Activated CD8-positive, alpha-beta memory T cell treated with anti-CD3 and anti-CD28 coated beads for 1 hour (primary cell): ENCODE measurements at places on chromosomes 13 and 19.
A peak's percentile ranks its signal among the peaks of the same experiment; 100 is the strongest.

DNA sequence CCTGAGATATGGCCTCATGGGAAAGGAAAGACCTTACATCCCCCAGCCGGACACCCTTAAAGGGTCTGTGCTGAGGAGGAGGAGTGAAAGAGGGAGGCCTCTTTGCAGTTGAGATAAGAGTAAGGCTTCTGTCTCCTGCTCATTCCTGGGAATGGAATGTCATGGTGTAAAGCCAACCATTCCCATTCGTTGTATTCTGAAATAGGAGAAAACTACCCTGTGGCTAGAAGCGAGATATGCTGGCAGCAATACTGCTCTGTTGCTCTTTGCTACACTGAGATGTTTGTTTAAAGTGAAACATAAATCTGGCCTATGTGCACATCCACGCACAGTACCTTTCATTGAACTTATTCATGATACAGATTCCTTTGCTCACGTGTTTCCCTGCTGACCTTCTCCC, 783 bp upstream of the ZNF587B start:
- no peak for DNase-seq

GRCh38 chr19:45484273-45484945, 12.4 kb downstream of the RTN2 start:
- DNase-seq, result no peak

DNA sequence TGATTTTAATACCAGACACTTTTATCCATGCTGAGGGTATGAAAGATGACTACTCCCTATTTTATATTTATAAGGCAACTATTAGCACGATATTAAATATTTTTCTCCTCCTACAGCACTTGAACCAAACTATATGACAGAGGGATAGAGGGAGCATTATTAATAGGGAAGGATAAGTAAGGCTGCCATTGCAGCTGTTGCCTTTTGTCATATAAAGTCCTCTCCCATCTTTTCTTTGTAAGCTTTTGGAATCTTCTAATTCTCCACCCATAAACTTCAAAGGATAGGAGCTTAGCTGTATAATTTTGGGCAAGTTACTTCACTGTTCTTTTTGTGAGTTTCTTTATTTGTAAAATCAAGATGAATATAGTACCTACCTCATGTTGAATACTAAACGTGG, 95.4 kb downstream of the ZMYM2 start:
- DNase-seq, result no peak

DNA sequence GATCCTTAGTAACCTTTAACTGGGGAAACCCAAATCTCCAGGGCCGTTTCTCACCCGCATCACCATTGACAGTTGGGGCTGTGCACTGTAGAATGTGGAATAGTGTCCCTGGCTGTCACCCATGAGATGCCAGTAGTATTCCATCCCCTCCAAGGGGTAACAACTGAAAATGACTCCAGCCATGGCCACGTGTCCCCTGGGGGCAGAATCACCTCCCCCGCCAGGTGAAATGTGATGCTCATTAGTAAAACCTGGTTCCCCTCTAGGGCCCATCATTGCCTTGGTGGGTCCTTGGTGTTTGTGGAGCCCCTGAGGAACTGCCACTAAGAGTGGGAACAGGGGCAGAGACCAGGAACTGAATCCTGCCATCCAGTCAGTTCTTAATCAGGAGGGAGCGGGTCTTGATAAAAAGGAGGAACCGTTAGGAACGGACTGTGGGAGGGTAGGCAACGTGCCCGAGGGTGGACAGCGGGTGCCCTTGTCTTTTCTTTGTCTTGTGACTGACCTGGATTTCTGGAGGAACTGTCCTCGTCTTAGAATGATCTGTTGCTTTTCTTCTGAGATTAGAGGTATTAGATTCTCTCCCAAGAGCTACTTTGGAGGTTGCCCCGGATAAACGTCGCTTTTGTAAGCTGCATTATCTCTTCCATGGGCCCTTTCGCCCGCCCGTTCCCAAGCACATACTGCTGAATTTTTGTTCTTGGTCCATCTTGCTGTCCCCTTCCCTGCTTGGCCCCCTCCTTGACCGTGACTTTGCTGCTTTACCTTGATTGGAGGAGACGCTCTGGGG, 3.5 kb downstream of the MYO9B start:
- no peak for DNase-seq

GRCh38 chr19:3136684-3137055, 837 bp downstream of the GNA15 start:
- no peak for DNase-seq

GRCh38 chr13:57739089-57739488, 107.5 kb downstream of the PCDH17 start:
- DNase-seq, result no peak

GRCh38 chr19:45200568-45200967, 22.0 kb downstream of the BLOC1S3 start:
- DNase-seq, result no peak

GRCh38 chr19:30565636-30566035, 193.5 kb downstream of the ZNF536 start:
- DNase-seq, result no peak

DNA sequence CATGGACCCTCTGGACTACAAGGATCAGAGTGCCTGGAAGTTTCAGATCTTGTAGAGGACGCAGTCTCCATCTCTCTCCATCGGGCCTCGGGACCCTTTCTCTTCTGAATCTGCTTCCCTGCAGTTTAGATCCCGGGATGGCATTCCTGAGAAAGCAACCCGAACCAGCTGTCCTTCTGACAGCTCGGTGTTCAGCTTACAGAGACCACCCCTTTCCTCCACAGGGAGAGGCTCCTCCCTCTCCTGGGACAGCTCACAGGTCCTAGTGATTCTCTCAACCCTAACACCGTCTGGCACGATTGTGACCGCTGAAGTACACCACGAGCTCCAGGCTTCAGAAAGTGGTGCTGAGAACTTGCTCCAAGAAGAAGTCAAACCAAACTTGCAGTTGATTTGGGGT, 18.2 kb downstream of the CRX start:
- DNase-seq, result no peak

- DNase-seq, result peak; percentile 64
Measured at GRCh38 chr19:39328046-39328705, 7.5 kb upstream of the LRFN1 start.

GRCh38 chr19:2207991-2208860, 27.9 kb downstream of the PLEKHJ1 start:
- DNase-seq, result no peak

DNA sequence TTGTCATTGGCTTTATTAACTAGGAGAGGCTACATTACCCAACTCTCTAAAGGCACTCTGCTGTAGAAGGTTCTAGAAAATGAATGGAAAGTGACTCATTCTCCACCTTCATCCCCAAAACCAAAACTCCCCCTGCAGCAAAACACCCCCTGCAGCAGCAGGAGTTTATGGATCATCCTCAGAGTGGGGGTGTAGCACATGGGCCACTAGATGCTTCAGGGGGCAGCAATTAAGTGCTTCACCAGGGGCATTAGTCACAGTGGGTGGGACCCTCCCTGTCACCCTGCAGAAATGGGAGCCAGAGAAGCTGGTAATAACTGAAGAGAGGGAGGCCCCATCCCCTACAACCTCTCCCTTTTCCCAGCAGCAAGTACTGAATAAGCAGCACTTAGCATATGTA, 64.5 kb upstream of the MED4 start:
- DNase-seq, result no peak

GRCh38 chr13:64293923-64294322, 2878.3 kb upstream of the PCDH20 start:
- no peak for DNase-seq

DNA sequence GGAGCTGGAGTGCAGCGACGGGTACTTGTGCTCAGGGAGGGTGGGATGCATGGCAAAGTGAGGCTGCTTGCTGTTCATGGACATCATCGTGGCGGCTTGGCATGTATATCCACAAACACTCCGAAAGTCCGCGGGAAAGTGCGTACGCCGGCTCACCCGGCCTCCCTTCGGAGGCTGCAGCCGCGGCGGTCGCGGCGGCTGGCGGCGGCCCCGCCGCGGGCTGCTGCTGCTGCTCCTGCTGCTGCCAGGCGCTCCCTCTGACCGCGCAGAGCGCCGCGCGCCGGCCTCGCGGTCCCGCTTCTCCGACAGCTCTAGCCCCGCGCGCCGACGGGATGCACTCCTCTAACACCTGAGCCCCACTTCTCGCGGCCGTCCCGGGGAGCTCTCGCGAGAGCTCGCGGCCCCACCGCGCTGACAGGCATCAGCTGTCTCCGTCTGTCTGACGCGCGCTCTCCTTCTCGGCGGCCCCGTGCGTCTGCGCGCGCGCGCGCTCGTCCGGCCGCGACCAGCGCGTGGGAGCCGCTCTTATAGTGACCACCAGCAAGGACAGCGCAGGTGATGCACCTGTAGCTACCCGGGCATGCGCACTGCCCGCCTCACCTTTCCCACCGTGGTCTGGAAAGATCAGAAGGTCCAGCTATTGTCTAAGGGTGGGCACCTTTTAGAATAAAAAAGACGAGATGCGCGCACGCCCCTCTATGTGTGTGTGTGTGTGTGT, at the start of gene POU4F1:
TSS of gene POU4F1 (minus strand) at position 313 of the 718 bp plus-strand sequence. CDS start at position 87, 226 bp downstream.
- DNase-seq, result no peak

DNA sequence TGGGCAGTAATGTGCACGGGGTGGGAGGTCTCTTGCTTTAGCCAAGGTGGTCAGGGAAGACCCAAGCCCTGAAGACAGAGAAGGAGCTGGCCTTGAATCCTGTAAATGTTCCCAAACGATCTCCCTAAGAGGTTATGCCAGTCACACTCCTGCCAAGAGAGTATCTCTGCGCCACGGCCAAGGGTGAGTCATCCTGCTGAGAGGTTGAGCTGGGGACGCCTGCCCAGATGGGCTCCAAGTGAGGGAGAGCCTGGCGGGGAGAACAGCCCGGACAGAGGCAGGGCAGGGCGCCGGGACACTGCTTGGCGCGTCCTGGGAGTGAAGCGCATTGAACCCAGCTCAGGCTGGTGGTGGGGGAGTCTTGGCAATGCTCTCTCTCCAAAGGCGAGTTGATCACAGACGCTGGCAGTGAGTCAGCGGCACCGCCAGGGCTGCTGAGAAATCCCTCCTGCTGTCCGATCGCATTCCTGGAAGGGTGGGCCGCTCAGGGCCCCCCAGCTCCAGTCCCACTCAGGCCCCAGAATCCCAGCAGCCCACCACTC, 16.4 kb downstream of the SULT2B1 start:
- no peak for DNase-seq

GRCh38 chr19:28475525-28475924, 737.4 kb downstream of the UQCRFS1 start:
- DNase-seq, result no peak

GRCh38 chr13:68160466-68160865, 930.3 kb upstream of the PCDH9 start:
- no peak for DNase-seq

- peak; percentile 54 for DNase-seq
Measured at GRCh38 chr19:47573071-47574026, at the start of gene ZNF541. Gene ZNF541 (minus strand): TSS chr19:47573148. CDS start chr19:47555856, 17,292 bp downstream.

DNA sequence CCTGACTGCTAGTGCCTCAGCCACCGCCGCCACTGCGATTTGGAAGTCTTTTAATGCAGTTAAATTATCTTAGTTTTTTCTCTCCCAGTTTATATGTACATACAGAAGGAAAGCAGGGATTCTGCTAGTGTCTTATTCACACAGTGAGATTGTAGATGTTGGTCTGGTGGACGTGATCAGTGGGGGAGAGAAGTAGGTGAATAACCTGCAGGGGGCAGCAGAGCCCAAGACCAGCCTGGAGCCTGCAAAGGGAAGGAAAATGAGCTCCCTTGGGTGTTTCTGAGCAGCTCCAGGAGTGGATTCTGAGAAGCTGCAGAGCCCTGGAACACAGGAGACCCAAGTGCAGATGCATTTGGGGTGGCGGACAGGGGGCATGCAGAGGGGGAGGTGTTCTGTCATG, 26.3 kb downstream of the ZNF844 start:
- peak; percentile 41 for DNase-seq

GRCh38 chr13:25691654-25692053, 319.9 kb downstream of the ATP8A2 start:
- no peak for DNase-seq

DNA sequence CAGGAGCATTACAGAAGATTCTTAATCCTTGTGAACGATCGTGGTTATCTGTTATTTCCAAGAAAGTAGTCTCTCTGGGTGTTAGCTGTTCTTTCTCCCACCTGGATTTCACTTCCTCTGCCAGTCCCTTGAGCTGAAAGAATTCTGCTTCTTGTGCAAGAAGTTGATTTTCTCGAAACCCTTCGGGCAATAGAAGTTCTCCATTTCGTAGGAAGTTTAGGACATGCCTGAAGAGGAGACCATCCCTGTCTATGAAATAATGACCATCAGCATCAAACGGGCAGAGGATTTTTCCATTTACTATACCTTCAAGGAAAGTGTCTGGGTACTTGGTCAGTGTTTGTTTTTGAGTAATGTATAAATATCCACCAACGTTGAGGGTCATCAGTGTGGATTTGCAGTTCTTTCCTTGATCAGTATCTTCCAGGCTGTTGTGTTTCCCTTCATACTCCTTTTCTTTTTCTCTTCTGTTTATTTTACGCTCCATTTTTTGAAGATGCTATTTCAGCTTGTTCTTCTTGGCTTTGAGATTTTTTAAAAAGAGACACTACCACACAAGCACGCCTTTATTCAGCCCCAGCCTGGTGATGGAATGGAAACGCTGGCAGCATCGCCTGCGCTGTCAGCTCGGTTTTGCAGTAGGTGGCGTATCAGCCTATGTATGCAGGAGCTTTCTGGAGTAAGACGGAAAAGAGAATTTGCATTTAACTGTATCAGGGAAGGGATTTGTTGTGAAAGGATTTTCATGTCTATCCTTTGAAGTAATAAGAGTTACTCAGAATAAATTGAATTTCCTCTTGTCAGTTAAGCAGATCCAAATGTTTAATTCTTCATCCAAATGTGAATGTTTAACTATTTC, 6.5 kb downstream of the KCTD4 start:
- no peak for DNase-seq

- DNase-seq, result no peak
Measured at GRCh38 chr13:69904784-69905183, 202.8 kb upstream of the ATXN8OS start.

GRCh38 chr19:5621945-5622464, 571 bp downstream of the SAFB2 start:
- DNase-seq, result no peak

- no peak for DNase-seq
Measured at GRCh38 chr13:27712421-27712820, 79.9 kb upstream of the GSX1 start.

GRCh38 chr19:511101-511851, 4.0 kb downstream of the TPGS1 start:
- peak; percentile 84 for DNase-seq

- no peak for DNase-seq
Measured at GRCh38 chr19:11251650-11252314, 10.5 kb downstream of the DOCK6 start.

DNA sequence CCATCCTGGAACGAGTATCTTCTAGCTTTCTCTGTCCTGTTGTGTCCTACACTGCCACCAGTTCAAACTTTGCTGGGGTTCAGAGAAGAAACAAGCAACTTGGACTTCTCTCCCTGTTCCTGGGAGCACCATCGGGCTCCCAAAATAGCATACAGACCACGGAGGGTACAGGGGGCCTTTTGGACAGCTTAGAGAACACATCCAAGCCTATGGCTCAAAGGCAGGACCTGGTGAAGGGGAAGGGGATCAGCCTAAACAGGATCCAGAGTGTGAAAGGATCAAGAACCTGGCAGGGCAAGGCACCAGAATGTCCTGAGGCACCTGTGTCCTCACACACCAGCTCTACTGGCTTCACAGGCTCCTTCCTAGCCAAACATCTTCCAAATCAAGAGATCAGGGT, 1336.5 kb downstream of the UQCRFS1 start:
- DNase-seq, result no peak
